Right forelimb (tissue), 1 donor: ENCODE measurements at places on chromosomes 12 and 14.

DNA sequence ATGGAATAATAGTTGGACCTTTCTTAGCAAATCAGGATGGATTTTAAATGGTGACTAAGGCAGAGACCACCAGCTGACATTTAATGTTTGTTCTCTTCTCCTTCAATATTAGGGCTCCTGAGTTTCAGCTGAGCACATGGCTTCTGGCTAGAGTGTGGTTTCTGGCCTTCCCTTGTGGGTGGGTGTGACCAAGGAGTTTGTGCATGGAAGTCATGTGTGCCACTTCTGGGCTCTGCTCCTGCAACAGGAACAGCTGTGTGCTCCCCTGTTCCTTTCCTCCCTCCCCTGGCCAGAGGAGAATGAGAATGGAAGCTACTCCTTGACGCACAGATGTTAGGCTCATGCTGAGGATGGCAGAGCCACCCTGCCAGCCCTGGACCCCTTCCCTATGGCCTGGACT lies 44.2 kb downstream of the CCDC175 start:
- DNase-seq = no peak

- no peak for DNase-seq
Observed at GRCh38 chr12:72148709-72149108, 123.5 kb upstream of the TRHDE start.

GRCh38 chr14:69637503-69638031 lies 26.2 kb downstream of the SUSD6 start:
- no peak for DNase-seq

- DNase-seq = no peak
Observed at GRCh38 chr12:4987076-4988046, 56.3 kb upstream of the KCNA5 start.
